ENCODE measurements at places on chromosomes 2 and 18.

DNA sequence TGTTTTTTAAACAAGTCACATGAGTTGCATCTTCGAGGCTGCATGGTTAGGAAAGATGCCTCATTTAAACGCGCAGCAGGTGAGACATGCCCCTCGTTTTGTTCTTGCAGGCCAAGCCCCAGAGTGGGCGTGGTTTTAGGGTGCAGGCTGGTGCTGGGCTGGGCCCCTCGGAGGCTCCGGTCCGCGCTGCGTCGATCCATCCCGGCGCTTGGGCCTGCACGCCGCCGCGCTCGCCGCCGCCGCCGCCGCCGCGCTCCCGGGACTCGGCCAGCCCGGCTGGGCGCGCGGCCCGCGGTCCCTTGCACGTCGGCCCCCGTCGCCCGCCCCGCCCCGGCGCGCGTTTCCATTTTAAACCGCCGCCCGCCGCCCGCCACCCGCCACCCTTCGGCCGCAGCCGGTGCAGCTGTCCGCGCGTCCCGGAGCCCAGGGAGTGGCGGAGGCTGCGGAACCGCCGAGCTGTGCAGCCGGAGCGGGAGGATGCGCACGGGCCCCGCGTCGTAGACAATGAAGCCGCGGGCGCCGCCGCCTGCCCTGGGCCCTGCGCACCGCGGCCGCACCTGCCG, 175.5 kb downstream of the AGAP1 start:
- peak; percentile 16 for DNase-seq

DNA sequence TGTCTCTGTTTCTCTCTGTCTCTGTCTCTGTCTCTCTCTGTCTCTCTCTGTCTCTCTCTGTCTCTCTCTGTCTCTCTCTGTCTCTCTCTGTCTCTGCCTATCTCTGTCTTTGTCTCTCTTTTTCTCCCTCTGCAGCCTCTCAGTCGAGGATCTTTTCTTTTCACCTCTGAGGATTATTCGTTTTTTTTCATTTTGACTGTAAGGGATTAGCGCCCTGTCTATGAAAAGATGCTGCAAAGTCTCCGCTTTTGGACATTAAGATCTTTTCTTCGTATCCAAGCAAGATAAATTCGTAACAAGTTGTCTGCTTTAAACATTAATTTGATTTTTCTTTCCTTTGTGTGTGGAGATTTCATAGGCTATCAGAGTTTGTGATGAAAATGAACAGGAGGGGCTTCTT, 191.2 kb upstream of the TPO start:
- DNase-seq = no peak

DNA sequence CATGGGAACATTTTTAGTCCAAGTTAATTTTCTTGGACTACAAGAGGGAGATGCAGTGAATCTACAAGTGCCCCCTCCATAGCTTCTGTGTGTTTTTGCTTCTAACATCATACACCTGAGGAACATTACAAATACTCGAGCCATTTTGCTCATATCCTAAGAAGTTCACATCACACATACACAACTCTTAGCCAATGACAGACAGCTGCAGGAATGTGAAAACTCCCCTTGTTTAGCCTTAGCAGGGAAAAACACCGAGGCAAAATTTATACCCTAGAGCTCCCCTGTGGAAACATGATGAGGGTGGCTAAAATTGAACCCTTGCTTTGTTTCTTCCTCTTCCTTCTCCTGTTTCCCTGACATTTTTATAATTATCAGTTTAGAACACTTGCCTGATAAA, 928.3 kb upstream of the NRXN1 start:
- no peak for DNase-seq

DNA sequence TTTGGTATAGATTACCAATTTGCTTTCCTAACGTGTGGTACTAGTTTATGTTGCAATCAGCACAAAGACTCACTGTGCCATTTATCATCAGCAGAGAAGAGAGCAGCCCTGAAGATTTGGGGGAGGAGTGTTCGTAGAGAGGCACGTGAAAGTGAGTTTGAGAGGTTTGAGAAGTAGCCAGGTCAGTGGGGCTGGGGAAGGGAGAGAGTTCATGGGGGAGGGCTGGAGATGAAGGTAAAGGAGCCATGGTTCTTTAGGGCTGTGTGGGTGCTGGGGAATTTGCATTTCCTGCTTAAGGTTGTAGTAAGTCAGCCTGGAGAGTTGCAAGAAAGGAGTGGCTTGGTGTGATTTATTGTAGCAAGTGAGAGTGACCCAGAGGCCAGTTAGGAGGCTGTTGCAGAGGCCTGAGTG, 172.1 kb downstream of the NEDD4L start:
- no peak for DNase-seq

DNA sequence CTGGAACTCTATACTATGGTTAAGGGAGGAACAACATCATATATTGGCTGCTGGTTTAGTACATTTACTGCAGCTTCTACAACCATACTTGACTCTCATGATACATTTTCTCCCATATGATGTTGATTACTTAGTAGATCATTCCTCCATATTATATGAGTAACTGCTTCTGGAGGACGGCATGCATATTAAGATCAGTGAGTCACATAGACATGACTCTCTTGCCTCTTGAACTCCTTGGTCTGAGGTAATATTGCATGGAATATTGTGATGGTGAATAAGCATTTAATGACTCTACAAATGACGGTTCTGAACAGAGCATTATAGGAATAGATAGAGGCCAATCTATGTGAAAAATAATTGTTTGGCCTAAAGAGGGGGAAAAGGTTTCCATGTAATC, 418.8 kb upstream of the SPHKAP start:
- no peak for DNase-seq

DNA sequence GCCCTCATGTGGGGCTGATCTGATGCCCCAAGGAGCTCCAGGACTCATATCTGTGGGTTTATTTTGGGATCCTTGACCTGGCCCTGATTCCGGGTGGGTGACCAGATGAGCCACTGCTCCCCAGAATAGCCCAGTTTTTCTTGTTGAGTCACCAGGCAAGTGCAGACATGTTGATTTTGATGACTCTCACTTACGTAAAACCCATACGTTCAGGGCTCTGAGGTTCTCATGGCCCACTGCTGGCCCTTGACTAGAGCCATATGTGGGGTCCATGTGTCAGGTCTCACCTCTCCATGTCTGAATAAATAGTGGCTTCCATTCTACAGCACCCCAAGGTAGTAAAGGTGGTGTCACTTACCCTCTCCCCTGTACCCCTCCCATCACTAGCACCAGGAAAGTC, 41.9 kb downstream of the CDC42EP3 start:
- DNase-seq = no peak

- DNase-seq = no peak
Observed at GRCh38 chr2:98012561-98012991, 16.8 kb upstream of the TMEM131 start.

- DNase-seq = no peak
Observed at GRCh38 chr2:15713475-15713874, 121.8 kb downstream of the DDX1 start.

DNA sequence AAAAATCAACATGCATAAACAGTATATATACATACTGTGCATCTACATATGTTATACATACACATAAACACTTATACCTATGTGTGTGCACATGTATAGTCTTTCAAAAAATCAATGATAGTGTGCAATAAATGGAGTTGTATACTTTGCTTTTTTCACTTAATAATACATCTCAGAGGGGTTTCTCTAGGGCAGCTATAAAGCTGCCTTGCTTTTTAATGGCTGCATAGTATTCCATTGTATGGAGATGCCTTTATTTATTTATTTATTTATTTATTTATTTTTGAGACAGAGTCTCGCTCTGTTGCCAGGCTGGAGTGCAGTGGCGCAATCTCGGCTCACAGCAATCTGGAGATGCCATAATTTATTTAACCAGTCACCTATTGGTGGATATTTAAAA, 7.4 kb upstream of the RNF125 start:
- no peak for DNase-seq

DNA sequence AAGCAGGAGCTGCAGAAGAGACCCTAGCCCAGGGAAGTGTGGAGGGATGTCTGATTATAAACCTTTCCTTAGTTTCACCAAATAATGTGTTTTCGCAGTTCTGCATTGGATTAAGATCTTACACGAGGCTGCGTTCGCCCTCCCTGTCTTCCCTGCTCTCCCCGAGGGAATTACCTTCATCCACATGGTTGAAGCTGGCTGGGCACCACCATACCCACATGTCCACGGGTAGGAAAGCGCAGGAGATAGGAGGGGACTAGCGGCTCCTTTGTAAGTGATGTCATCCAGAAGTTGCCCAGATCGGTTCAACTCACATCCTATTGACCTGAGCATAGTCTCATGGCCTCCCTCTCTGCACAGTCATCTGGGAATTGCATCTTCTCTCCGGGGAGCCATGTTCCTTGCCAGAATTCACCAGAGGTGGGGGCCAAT, 1.1 kb downstream of the TTL start:
- peak; percentile 31 for DNase-seq

GRCh38 chr18:51012441-51012840, 17.6 kb upstream of the SMAD4 start:
- no peak for DNase-seq

DNA sequence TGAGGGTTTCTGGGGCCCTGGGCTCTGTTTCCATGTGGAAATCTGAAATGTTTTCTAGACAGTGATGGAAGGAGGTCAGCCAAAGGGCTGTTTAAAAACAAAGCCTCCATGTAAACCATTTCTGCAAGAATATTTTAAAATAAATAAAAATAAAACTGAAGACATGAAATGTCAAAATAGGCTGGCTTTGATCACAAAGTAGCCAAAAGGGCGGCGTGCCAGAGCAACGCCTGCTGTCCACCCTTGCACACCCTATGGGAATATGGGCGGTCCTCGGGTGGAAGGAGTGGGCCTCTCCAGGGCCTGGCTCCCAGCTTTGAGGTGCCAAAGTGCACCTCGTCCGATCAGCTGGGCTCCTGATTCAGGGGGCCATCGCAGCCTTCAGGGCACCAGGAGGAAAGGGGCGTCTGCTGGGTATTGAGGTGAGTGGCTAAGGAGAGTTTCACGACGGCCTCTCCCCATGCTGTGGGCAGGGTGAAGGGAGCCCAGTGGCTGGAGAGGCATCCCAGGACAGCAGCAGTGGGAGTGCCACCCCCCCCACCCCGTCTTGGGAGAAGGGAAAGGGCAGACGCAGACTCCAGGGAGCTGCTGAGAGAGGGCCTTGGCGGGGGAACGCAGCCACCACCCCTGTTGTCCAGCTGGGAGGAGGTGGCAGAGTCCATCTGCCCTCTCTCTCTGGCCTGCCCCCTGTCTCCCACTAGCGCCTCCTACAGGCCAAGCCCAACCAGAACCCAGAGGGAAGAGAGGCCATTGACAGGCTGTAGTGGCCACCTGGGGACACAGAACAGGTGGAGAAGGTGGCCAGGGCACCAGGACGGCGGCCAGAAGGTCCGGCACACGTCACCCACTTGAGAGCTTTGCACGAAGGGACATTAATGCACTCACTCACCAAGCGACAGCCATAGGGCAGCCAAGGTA, 5.7 kb upstream of the ERFE start:
- DNase-seq = no peak

DNA sequence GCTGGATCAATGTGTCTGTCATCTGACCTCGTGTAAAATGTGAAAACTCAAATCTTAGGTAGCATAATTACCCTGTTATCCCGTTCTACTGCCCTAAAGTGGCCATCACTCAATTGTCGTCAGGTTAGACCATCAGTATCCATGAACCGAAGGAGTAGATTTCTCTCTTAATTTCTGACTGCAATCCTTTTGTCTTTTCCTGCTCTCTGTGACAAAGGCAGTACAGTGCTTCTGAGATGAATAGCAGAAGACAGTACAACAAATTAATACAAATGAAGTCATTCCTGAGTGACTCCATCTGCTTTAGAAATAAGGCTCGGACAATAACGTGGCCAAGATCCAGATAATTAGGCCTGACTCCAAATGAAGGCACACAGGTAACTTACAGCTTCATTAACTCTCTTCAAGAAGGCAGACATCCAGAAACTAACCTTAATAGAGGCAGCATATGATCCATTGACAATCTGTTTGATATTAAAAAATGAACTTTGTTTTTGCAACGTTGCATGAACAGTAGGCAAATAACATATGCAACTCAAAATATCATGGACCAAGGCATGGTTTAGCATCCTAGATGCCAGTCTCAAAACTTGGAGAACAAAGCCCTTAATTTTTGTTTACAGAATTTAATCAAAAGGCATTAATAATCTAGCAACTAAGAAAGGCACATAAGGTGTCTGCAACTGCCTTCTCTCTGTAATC, 96.7 kb upstream of the CDH20 start:
- DNase-seq = no peak

DNA sequence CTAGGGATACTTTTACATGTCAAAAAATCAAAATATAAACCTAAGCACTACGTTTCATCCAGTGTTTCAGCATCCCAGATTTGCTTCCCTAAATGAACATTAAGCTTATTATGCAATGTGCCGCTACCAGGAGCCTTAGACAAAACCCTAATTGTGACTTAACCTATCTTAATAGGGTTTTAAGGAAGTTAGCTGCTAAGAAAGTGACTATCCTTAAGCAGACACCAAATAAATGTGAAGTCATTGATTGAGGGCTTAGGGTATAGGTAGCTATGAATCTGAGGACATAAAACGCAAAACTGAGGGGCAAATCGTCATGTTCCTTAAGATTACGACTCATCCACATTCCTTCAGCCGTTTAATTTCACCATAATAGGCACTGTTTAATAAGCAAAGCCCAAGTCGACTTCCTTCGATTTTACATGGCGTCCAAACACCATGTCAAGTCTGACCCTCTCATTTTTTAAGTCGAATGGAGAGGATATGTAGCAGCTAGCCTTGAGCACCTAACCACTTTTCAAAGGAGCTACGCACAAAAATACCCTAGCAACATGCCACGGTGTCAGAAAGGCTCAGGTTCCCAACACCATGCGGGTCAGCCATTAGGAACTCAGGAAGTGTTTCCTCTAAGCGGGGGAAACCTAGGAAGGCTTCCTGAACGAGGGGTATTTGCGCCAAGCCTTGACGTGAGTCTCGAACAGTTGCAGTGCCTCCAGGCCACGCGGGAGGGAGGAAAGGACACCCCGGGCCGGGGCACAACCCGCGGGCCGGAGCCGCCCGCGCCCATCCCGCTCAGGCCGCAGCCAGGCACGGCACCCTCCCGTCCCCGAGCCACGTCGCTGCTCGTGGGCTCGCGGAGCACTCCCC, 1.0 kb downstream of the HDLBP start:
- no peak for DNase-seq

GRCh38 chr2:226426292-226426736, 373.3 kb downstream of the IRS1 start:
- no peak for DNase-seq

Data from T1000 (cell line).